ENCODE measurements at places on chromosomes 1 and 21.

- DNase-seq = no peak
- H3K27me3 ChIP-seq = peaks cover 9% of the 10 kb centered on the region
- H3K4me3 ChIP-seq = peak within 1 kb of the TSS; percentile 58
- no peak within 1 kb of the TSS for H3K27ac ChIP-seq
- no peaks in the 10 kb centered on the region for H3K4me1 ChIP-seq
- no peaks in the 10 kb centered on the region for H3K36me3 ChIP-seq
These were observed at the start of gene SYNC for GRCh38 chr1:32702599-32703478. Gene SYNC (minus strand): TSS chr1:32702770. CDS start chr1:32702660, 110 bp downstream.

DNA sequence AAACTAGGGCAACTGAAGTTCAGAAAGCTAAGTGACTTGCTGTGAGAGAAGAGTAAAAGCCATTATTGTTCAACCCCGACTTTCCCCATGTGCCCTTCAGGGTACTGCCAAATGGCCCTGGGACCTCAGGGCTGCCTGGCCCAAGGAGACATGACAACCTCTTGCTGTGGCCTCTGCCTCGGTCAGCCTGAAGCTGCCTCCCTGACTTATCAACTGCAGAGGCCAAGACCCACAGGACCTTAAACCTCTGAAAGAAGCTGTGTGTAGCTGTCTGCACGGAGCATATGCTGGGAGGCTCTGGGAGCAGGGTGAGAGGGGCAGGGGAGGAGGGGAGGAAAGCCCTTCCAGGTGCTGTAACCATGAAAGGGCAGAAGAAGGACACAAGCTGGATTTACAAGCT lies 35.9 kb downstream of the HMGB4 start:
- H3K4me1 ChIP-seq = no peaks in the 10 kb centered on the region
- no peak for DNase-seq
- H3K4me3 ChIP-seq = no peak overlapping the region
- H3K27ac ChIP-seq = no peak overlapping the region

- DNase-seq = no peak
- H3K4me3 ChIP-seq = no peak overlapping the region
- no peaks in the 10 kb centered on the region for H3K27me3 ChIP-seq
- no peak overlapping the region for H3K27ac ChIP-seq
- H3K4me1 ChIP-seq = peaks cover 10% of the 10 kb centered on the region
These were observed 1.7 kb downstream of the RAB7B start for GRCh38 chr1:206001476-206001888.

GRCh38 chr1:232628335-232629249 lies 1.3 kb downstream of the SIPA1L2 start:
- peak; percentile 64 for DNase-seq
- peak overlapping the region; percentile 64 for H3K4me3 ChIP-seq
- H3K27ac ChIP-seq = no peak overlapping the region
- peaks cover 20% of the 10 kb centered on the region for H3K27me3 ChIP-seq
- no peaks in the 10 kb centered on the region for H3K36me3 ChIP-seq

GRCh38 chr1:239976130-239976968 lies 115.3 kb upstream of the FMN2 start:
- H3K27me3 ChIP-seq = no peaks in the 10 kb centered on the region
- H3K4me1 ChIP-seq = no peaks in the 10 kb centered on the region
- H3K4me3 ChIP-seq = no peak overlapping the region
- H3K27ac ChIP-seq = no peak overlapping the region
- H3K36me3 ChIP-seq = no peaks in the 10 kb centered on the region

DNA sequence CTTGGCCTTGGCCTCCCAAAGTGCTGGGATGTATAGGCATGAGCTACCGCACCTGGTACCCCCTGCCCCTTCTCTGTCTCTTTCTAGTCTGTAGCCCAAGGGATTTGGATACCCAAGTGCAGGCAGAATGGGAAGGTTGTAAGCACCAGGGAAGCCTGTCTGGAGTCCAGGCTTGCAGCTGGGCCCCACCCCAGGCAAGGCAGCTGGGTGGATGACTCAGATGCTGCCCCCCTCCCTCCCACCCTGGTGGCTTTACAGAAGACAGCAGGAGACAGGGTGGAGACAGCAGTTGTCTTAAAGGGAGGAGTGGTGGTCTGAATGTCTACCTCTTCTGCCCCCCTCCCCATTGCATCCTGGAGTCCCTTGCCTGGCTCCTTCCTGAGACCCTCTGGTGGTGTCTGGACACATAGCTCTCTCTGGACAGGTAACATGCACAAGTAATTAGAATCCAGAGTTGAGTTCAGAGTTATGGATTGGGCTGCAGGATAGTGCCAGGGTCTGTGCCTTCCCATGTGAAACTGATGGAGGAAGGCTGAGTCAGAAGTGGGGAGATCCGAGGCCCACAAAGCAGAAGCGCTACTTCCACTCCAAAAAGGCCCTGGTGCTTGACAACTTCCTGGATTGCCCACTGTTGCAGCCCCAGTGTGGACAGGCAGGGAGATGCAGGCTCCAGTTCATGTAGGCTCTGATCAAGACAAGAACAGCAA lies 5.1 kb downstream of the LMNA start:
- no peak for DNase-seq
- H3K4me3 ChIP-seq = no peak overlapping the region
- H3K4me1 ChIP-seq = peaks cover 17% of the 10 kb centered on the region
- no peak overlapping the region for H3K27ac ChIP-seq
- H3K36me3 ChIP-seq = no peaks in the 10 kb centered on the region

All from MM.1S (cell line).